ENCODE measurements at places on chromosomes 1 and 21.

DNA sequence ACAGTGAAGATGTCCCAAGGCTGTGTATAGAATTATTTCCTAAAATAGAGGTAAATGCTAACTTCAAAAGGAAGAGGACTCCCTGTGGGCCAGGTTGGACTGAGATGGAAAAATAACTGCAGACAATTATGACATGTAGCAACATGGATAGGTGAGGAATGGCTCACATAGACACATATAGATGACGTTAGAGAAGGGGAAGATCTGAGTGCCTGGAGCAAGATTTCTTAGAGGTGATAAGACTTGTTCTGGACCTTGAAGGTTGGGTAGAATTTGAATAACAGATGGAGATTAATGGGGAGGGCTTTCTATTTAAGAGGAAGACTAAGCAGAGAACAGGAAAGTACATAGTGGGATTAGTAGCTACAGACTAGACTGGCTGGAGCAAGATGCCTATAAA lies 76.9 kb downstream of the C1orf21 start:
- DNase-seq = no peak

GRCh38 chr21:37435120-37435519 lies 68.5 kb downstream of the DYRK1A start:
- DNase-seq = peak; percentile 90

GRCh38 chr1:43835082-43836021 lies 98.2 kb upstream of the ARTN start:
- no peak for DNase-seq

- DNase-seq = no peak
Observed at GRCh38 chr21:46179708-46180078, 4.6 kb downstream of the SPATC1L start.

GRCh38 chr1:118122234-118123004 lies 62.6 kb downstream of the SPAG17 start:
- DNase-seq = no peak

- no peak for DNase-seq
Observed at GRCh38 chr1:149906570-149907075, 7.3 kb downstream of the BOLA1 start.

GRCh38 chr1:233614743-233615521 lies 1.0 kb downstream of the KCNK1 start:
- DNase-seq = no peak

GRCh38 chr1:32538887-32539583 lies at the start of gene ZBTB8A:
Gene ZBTB8A (plus strand): TSS chr1:32539427. CDS start chr1:32592932, 53,505 bp downstream.
- DNase-seq = no peak

GRCh38 chr21:17613242-17613676 lies 558 bp upstream of the BTG3 start:
- no peak for DNase-seq

- DNase-seq = no peak
Observed at GRCh38 chr1:239388578-239388977, 2.2 kb downstream of the CHRM3 start.

DNA sequence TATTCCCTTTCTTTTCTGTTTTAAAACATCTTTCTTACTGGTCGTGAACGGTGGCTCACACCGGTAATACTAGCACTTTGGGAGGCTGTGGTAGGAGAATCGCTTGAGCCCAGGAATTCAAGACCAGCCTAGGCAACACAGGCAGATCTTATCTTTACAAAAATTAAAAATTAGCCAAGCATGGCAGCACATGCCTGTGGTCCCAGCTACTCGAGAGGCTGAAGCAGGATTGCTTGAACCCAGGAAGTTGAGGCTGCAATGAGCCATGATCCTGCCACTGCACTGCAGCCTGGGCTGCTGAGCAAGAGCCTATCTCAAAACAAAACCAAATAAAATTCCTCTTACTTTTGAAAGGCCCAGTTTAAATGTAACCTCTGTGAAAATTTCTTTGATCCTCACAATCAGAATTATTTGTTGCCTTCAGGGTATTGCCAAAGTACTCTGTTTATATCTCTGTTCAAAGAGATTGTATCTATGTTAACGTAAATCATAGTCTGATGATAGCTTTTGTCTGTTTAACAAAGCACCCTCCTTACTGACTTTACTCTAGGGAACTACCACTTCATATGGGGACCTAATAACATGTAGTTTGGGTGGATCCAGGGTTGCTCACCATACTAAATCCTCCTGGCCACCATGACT lies 71.6 kb downstream of the RERE start:
- no peak for DNase-seq

DNA sequence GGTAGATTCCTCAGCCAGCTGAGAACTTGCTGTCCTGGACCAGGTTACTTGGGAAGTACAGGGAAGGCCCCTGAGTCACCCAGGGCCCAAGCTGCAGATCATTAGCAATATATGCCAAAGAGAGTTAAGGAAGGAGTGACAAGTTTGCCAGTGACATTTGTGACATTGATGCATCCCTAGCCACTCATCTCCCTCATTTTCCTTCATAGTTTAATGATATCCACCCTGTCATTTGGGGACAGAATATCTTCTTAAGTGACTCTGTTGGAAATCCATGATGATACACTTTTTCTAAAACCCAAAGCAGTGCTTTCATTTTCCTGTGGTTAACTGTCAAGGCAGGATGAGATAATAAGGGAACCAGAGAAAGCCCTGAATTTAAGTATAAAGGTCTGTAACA lies 3.2 kb downstream of the TNN start:
- no peak for DNase-seq

- no peak for DNase-seq
Observed at GRCh38 chr1:203327684-203328457, 22.6 kb downstream of the BTG2 start.

DNA sequence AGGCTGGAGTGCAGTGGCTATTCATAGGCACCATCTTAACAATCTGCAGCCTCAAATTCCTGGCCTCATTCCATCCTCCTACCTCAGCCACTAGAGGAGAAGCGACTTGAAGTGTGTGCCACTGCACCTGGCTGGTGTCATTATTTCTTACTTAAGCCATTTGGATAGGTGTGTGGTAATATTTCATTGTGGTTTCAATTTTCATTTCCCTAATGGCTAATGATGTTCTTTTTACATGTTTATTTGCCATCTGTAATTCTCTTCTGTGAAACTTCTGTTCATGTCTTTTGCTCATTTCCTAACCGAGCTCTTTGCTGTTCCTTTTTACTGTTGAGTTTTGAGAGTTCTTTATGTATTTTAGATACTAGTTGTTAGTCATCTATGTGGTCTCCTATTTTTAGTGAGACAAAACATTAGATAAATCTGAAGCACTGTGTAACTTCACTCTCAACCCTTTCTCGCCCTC lies 66.8 kb downstream of the SLC27A3 start:
- DNase-seq = no peak

DNA sequence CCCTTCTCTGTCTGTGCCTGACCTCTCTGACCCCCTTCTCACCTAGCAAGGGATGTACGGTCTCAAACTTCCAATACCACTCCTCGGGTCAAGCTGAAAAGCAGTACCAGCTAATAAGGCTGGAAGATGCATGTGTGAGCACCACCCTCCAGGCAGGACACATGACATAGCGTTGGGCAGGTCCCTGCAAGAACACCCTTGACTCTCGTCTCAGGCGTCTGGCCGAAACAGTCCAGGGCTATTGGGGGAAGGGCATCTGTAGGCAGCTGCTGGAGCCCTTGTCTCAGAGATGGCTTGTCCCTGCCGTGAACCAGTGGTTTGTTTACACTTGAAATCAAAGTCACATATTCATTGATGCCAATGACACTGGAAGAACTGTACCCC lies 56.5 kb downstream of the CD46 start:
- DNase-seq = no peak

- DNase-seq = no peak
Observed at GRCh38 chr1:216815260-216816131, 92.3 kb upstream of the ESRRG start.

DNA sequence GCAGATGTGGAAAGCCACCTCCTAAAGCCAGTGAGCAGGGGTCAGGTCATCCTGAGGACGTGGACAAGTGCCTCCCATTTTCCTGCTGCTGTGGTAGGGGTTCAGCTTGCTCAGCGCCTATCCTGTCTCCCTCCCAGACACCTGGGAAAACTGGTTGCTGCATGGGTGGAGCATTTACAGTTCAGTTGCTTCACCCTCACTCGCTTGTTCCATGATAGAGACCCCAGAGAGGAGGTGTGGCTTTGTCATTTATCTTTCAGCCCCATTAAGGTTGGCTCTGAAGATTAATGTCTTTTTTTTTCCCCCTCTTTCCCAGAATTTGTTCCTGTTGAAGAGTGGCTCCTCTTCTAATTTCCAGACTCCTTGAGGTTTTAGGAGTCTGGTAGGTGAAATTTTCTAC lies 9.2 kb downstream of the VANGL1 start:
- no peak for DNase-seq

DNA sequence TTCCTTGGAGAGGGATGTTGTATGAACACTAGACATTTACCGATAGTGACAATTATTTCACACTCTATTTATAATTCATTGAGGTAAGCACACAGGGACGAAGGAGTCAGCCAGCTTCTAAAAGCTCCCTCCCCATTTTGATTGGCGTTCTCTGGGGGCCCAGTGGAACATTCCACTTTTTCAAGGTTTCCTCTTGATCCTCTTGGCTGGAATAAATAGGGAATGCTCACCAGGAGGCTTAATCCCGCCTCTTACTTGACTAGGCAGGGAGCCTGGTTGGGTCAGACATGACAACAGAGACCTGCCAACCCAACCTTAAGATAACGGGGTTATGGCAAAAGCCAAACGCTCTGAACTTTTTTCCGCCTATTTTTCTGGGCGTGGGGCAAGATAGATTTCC lies 974 bp downstream of the ACTN2 start:
- no peak for DNase-seq

Data from fibroblast of skin of left biceps (primary cell).